ENCODE measurements at places on chromosomes 13 and 19.

- DNase-seq = no peak
These were observed 17.0 kb downstream of the SUGT1 start for GRCh38 chr13:52669677-52670076.

DNA sequence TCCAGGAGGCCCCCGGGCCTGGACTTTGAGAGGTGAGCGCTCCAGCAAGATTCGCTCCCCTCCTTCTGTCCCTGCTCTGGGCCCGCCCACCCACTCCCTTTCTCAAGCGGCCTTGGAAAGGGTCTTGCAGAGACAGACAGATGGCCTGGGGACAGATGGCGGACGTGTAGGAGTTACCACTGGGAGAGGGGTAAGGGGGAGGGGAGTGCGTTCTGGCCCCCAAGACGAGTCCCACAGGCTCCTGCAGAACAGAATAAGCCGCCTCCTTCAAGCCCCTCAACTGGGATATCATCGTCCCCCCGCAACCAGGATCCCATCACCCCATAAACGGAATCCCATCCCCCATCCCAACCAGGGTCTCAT lies 3.6 kb upstream of the TNFAIP8L1 start:
- DNase-seq = peak; percentile 91

GRCh38 chr13:109776575-109776974 lies 9.8 kb downstream of the IRS2 start:
- no peak for DNase-seq

GRCh38 chr13:43009506-43009905 lies 13.9 kb upstream of the DNAJC15 start:
- no peak for DNase-seq

- DNase-seq = no peak
These were observed 5.9 kb downstream of the STARD13 start for GRCh38 chr13:33279414-33280278.

DNA sequence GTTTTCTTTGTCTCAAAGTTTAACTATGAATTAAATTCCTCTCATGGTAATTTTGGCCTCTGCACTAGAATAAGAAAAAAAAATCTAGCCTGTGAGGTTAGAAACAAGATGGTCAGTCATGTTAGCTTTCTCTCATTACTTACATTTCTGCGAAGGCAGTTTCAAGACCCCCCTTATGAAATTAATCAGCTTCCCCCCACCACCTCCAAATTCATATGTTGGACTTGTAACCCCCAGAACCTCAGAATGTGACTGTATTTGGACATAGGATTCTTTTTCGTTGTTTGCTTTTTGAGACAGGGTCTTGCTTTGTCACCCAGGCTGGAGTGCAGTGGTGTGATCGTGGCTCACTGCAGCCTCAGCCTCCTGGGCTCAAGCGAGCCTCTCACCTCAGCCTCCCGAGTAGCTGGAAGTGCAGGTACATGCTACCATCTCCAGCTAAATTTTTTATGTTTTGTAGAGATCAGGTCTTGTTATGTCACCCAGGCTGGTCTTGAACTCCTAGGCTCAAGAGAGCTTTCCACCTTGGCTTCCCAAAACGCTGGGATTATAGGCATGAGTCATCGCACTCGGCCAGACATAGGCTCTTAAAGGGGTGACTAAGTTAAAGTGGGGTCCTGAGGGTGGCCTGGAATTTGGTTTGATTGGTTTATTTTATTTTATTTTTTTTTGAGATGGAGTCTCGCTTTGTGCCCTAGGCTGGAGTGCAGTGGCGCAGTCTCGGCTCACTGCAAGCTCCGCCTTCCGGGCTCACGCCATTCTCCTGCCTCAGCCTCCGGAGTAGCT lies 1.4 kb downstream of the PLA2G4C start:
- no peak for DNase-seq

GRCh38 chr13:47129461-47129860 lies 232.6 kb upstream of the HTR2A start:
- DNase-seq = no peak

DNA sequence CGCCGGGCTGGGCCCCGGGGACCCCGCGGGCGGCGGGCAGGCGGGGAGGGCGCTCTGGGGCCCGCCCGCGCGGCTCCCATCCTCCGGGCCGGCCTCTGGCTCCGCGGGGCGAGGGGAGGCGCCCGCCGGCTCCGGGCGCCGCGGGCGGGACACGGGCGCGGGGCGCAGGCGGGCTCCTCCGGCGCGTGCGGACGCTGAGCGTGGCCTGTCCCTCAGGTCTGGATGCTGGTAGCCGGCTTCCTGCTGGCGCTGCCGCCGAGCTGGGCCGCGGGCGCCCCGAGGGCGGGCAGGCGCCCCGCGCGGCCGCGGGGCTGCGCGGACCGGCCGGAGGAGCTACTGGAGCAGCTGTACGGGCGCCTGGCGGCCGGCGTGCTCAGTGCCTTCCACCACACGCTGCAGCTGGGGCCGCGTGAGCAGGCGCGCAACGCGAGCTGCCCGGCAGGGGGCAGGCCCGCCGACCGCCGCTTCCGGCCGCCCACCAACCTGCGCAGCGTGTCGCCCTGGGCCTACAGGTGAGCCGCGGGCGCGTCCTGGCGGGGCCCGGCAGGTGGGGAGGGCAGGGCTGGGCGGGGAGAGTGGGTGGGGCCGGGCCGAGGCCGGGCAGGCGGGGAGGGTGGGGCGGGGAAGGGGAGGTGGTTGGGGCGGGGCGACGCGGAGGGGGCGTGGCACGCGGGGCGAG lies 420 bp downstream of the IL17D start:
- DNase-seq = peak; percentile 17

GRCh38 chr19:11813703-11814028 lies 407 bp upstream of the ZNF440 start:
- no peak for DNase-seq

GRCh38 chr19:33204136-33204973 lies 10.2 kb downstream of the LRP3 start:
- no peak for DNase-seq

DNA sequence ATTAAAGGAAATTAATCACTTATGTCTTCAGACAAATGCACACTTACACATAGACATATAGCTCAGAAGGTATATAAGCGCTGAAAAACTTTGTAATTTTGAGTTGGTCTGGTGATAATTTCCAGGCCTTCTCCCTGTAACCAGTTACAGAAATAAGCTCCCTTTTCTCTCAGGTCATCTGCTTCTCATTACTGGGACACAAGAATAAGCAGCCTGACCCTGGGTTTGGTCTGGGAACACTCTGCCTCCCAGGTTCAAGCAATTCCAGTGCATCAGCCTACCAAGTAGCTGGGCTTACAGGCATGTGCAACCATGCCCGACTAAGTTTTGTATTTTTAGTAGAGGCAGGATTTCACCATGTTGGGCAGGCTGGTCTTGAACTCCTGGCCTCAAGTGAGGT lies 274.5 kb downstream of the LMO7 start:
- DNase-seq = no peak

GRCh38 chr19:30318936-30319335 lies 53.2 kb upstream of the ZNF536 start:
- DNase-seq = no peak

- no peak for DNase-seq
These were observed 198.2 kb downstream of the DNAJC15 start for GRCh38 chr13:43221611-43222010.

DNA sequence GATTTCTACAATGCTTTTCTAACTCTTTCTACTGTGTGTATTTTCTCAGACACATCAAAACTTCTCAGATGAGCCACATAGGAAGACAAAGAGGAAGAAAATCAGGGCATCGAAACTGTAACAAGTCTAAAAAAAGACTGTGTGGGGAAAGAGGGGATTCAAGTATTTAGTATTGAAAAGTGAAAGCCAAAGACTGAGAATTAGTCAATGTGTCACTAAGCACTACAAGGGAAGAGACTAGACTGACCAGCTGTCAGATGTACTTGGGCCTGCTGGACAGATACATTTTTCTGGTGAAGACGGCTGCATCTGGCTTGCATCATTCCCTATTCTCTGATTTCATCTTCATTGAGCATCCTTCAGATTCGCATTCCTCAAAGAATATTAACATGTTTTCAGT lies 25.4 kb downstream of the COMMD6 start:
- DNase-seq = no peak

DNA sequence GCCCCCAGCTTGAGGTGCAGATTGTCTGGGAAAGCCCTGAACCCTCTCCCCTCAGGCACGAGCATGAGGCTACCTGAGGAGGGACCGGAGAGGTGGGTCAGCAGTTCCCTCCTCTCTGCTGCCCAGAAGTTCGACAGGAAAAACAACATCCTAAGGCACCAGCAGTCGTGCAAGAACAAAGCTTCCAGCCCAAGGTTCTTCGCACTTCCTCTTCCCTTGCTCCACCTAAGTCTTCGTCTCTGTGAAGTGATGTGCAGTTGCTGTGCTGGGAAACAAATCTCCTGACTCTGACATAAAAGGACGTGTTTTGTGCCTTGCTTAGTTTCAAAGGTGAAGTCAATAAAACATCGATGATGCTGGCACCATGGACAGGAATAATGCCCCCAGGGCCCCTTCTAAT lies 173.3 kb downstream of the USP12 start:
- no peak for DNase-seq

DNA sequence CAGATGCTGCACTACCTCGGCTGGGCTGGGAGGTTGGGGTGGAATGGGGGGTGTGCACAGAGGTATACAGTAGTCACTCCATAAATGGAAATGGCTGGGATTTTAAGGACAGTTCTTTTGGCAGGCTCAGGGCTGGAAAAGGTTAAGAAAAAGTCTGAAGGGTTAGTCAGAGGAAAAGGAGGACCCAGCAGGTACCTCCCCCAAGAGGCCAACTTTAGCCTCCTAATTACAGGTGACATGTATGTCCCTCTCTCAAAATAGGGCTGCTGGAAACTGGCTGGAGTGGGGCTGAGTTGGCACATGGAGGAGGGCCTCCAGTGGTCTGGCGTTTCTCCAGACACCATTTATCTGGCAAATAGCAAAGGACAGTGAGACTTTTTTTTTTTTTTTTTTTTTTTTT lies 994 bp downstream of the CCDC194 start:
- no peak for DNase-seq

- peak; percentile 91 for DNase-seq
These were observed 52.4 kb downstream of the CHST8 start for GRCh38 chr19:33673996-33674625.

DNA sequence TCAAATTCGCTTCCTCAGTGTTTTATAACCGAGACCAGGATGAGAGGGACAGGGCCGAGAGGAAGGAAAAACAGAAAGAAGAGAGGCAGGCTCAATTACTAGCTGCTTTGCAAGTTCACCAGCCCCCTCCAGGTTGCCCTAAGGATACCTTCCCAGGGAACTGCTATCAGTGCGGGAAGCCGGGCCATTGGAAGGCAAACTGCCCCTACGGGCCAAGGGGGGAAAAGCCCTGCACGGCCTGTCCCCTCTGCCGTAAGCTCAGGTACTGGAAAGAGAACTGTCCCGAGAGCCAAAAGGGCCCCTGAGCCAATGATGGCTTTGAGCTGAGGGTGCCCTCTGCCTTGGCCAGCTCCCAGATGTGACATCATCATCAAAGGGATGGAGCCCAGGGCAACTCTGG lies 3.2 kb upstream of the ERVV-1 start:
- no peak for DNase-seq

- DNase-seq = no peak
These were observed 93.2 kb downstream of the FRY start for GRCh38 chr13:32124743-32125142.

DNA sequence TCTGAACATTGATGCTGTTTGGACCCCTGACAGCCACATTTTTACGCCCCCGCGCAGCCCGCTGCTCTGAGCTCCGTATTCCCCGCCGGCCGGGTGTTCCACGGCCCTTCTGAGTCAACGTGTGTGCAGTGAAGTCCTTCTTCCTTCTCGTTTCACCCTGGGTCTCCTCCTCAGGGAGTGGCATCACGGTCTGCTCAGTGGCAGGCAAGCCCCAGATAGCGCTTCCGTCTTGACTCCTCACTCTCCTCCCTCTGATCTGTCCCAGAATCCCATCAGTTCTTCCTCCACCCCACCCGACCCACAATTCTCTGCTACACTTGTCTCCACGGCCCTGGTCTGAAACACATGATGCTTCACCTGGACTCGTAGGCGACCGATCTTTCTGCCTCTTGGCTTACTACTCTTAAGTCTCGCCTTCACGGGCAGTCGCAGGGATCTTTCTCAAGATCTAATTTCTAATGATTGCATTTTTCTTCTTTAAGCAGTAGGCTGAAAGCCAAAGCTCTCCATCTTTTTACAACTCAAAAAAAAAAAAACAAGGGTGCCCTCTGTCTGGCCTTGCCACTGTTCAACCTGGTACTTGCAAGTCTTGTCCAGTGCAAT lies 33.9 kb downstream of the CCNE1 start:
- no peak for DNase-seq

DNA sequence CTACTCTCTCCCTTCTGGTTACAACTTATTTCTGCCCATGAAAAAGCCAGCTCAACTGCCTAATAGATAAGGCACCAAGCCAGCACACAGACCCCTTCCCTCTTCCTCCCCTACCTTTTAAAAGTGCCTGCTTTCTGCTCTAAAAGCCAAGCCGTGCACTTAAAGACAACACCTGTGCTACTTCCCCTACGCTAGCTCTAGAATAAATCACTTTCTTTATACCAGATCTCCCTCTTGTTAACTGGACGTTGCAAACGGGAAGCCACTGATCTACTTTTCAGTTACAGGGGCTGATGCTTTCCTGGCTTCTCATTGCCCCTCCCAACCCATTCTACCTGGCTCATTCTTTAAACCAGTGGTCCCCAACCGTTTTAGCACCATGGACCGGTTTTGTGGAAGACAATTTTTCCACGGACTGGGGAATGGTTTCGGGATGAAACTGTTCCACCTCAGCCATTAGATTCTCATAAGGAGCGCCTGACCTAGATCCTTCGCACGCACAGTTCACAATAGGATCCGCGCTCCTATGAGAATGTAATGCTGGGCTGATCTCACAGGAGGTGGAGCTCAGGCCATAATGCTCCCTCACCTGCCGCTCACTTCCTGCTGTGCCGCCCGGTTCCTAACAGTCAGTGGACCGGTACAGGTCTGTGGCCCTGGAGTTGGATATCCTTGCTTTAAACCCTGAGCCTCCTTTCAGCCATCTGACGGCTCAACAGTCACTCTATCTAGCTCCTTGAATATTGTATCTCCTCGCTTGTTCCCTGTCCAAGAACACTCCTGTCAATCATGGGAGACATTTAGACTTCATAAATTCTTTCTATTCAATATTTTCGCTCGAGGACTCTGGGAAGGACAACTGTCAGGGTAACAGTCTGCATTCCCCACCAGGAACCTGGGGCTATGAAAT lies 841 bp upstream of the ZNF223 start:
- no peak for DNase-seq

GRCh38 chr19:30431591-30431990 lies 59.4 kb downstream of the ZNF536 start:
- no peak for DNase-seq

DNA sequence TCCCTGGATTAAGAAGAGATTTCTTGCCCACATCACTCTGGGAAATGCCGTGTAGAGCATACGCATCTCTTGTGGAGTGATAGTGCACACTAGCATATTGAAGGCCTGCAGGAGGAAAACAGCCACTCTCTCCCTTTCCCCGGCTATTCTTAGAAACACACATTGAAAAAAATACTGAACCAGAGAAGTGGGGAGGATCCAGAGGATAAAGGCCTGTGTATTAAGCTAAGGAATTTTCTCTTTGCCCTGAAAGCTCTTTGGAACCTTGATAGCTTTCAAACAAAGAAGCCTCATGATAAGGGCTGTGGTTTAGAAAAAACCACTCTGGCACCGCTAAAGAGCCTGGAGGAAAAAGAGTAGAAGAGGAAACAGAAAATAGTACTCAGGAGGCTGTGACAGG lies 386.1 kb upstream of the NBEA start:
- no peak for DNase-seq

- no peak for DNase-seq
These were observed 900 bp downstream of the PPP1R13L start for GRCh38 chr19:45403781-45404556.
